ENCODE measurements at places on chromosomes 12 and 14. TPM values are rescaled to one million over a fixed set of nuclear protein-coding genes. Genes with fewer than 3 reads are reported as not detected.

Gene RPS6KA5
- total RNA-seq, result 10.0 TPM

Gene PFDN5
- total RNA-seq, result 386 TPM

DNA sequence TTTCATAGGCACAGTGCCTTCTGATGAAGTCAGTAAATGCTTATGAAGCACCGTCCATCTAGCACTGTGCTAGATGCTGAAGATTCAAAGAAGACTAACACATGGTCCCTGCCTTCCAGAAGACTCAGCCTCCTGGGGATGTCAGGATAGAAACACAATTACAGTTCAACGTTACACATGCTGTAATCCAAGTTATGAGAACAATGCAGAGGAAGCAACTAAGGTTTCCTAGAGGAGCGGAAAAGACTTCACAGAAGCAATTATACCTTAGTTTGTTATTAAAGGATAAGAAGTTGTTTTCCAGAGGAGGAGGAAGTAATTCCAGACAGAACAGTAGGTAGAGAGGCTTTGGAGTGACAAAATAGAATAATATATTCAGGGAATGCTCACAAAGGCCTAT, 66.9 kb upstream of the FGD4 start:
- no peak for DNase-seq

- DNase-seq, result no peak
These were observed 19.8 kb downstream of the MMAB start for GRCh38 chr12:109553483-109553882.

DNA sequence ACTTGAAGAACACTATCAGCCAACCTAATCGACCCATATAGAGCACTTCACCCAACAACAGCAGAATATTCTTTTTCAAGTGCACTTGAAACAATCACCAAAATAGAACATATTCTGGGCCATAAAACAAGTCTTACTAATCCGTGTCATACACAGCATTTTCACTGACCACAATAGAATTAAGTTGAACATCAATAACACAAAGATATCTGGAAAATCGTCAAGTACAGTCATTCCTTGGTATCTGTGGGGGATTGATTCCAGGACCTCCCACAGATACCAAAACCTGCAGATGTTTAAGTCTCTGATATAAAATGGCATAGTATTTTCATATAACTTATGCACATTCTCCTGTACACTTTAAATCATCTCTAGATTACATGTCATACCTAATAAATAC, 295.7 kb downstream of the BCL11B start:
- no peak for DNase-seq

Gene GLI1
- 15.5 TPM for total RNA-seq

- no peak for DNase-seq
These were observed 3.9 kb downstream of the TNFRSF1A start for GRCh38 chr12:6337958-6338433.

GRCh38 chr12:459430-460258, at the start of gene B4GALNT3:
Gene B4GALNT3, plus strand, starts transcription at chr12:459939. Its CDS starts 438 bp downstream, at chr12:460377.
- peak; percentile 87 for DNase-seq

Gene OVCH1
- 1.5 TPM for total RNA-seq

DNA sequence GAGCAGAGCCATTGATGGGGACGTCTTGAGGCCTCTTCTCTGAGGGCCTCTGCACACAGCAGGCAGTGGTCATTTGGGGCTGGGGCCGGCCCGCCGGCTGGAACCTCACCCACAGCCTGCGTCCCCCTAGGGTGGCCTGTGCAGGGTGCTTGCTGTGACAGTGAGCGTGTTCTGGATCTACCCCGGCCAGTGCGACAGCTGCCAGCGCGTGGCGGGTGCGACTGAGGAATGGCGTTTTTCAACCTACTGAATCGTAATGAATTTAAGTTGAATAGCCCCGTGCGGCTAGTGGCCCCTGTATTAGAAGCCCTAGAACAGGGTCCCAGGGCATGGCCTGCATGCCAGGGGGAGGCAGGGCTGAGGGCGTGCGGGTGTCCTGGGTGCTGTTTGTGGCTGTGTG, 13.8 kb downstream of the RFLNA start:
- DNase-seq, result no peak

Gene HOXC13
- total RNA-seq, result 0.32 TPM

- no peak for DNase-seq
These were observed 384.5 kb upstream of the DDHD1 start for GRCh38 chr14:53537422-53538315.

- no peak for DNase-seq
These were observed 811 bp upstream of the FBRSL1 start for GRCh38 chr12:132489078-132489601.

DNA sequence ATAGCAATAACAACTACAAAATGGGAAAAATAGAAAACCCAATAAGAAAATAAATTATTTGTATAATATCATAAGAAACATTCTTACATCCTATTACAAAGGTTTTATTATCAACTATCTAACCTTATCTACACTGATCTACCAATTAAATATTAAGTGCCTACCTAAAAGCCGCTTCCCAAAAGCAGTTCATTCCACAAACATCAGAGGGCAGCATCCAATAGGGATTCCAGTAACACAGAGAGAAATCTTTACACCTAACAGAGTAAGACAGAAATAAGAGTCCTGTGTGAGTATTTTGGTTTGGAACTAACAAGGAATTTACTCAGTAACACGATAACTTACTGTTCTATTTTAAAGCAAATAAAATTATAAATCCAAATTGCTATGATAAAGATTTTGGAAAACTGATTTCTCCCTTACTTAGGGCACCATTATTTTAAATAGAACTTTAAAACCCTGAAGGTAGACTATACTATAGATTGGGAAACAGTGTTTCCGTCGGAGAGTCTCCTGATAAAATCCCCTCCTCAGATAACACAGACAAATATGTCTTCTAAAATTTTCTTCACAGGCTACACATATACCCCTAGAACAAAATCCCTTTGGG, 15.0 kb downstream of the GXYLT1 start:
- no peak for DNase-seq

Gene ZNF385A
- total RNA-seq, result 27.6 TPM

Gene PHC1
- 44.0 TPM for total RNA-seq

DNA sequence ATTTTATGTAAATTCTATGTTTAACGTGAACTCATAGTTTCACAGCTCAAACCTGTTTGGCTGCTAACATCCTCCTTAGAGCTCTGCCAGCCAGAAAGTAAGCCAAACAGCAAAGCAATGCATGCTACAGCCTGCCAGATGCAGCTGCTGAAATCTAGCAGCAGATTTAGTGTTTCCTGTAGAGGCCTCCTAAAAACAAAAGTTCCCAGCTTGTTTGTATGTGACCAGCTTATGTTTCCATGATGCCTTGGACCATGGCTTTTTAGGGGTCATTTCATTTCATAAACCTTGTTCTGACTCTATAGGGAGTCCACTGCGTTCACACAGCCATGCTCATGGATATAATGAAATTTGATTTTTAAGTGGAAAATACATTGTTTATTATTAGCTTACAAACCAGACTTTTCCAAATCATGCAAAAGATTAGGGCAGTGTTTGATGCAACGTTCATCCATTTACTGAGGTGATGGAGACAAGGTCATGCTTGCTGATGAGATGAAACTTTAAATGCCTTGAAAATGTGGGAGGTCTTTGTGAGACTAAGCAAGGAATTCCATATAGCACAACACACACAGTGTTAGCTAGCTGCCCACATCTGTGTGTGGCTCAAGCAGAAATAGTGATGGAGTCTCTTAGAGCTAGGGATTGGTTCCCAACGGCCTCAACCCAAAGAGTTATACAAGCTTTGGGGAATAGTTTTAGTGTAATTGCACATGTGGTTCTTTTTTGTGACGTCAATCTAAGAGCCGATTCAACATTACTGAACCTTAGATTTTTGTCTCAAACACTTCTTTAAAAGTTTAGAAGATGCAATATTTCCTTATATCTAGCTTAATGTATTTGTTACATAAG, 157.5 kb upstream of the LRIG3 start:
- no peak for DNase-seq

Gene NR1H4
- not detected for total RNA-seq

Gene RBP5
- total RNA-seq, result 6.3 TPM

DNA sequence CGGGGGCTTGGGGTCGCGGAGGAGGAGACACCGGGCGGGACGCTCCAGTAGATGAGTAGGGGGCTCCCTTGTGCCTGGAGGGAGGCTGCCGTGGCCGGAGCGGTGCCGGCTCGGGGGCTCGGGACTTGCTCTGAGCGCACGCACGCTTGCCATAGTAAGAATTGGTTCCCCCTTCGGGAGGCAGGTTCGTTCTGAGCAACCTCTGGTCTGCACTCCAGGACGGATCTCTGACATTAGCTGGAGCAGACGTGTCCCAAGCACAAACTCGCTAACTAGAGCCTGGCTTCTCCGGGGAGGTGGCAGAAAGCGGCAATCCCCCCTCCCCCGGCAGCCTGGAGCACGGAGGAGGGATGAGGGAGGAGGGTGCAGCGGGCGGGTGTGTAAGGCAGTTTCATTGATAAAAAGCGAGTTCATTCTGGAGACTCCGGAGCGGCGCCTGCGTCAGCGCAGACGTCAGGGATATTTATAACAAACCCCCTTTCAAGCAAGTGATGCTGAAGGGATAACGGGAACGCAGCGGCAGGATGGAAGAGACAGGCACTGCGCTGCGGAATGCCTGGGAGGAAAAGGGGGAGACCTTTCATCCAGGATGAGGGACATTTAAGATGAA, 630 bp downstream of the FOS start:
- DNase-seq, result peak; percentile 88

DNA sequence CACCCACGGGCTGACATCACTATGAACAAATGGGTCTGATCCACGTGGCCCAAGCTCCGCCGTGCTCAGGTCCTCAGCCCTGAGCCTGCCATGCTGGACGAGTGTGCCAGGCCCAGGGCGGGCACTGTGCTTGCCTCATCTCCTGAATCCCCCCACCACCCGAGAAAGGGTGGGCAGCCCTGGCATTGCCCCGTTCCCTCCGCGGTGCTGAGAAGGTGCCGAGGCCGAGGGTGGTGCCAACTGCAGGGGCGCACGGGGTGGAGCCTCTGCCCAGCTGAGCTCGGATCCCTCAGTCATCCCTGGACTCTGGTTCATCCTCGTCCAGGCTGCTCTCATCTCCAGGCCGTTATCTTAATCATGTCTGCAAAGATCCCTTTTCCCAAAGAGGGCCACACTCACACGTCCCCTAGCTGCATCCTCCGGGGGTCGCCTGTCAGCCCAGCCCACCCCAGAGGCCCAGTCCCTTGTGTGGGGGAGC, 60.6 kb downstream of the NOC4L start:
- no peak for DNase-seq

Gene CPM
- total RNA-seq, result 20.7 TPM

- no peak for DNase-seq
These were observed 4.9 kb downstream of the SLC48A1 start for GRCh38 chr12:47777741-47778558.

Gene IL23A
- total RNA-seq, result not detected

Gene SPIC
- total RNA-seq, result 0.33 TPM

DNA sequence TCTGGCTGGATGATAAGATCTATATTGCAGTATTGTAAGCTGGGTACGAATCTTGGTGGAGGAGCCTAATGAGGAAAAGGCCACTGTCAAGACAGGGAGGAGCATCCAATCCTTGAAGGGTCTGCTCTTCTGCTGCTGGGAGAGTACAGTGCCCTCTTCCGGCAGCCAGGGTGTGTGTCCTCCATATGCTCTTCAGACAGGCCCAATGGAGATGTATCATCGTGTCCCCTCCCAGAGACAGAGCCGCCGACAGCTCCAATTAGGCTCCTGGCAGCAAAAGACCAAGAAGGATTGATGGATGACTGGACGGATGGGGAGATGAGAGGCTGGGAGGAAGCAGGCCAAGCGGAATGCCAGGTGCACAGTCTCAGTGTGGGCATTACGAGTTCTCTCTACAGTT, 51.6 kb upstream of the PIWIL1 start:
- DNase-seq, result no peak

DNA sequence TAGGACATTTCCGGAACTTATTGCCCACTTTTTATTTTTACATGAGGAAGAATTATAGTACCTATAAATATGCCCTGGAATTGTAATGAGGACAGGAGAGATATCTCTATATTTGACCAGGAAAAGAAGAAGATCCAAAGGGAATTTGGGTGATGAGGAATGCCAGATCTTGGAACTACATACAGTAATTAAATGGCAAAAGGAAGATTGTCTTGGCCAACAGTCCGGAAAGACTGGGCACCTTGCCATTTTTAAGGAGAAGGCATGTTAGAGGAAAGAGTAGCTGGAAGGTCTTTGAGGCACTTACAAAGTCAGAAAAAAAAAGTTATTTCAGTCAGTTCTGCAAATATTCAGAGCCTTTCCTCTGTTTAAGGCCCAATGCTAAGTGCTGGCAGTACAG, 616.4 kb downstream of the MED13L start:
- no peak for DNase-seq

Gene PRKD1
- 27.9 TPM for total RNA-seq

- DNase-seq, result peak; percentile 94
These were observed 5.3 kb downstream of the PHB2 start for GRCh38 chr12:6965026-6965661.

DNA sequence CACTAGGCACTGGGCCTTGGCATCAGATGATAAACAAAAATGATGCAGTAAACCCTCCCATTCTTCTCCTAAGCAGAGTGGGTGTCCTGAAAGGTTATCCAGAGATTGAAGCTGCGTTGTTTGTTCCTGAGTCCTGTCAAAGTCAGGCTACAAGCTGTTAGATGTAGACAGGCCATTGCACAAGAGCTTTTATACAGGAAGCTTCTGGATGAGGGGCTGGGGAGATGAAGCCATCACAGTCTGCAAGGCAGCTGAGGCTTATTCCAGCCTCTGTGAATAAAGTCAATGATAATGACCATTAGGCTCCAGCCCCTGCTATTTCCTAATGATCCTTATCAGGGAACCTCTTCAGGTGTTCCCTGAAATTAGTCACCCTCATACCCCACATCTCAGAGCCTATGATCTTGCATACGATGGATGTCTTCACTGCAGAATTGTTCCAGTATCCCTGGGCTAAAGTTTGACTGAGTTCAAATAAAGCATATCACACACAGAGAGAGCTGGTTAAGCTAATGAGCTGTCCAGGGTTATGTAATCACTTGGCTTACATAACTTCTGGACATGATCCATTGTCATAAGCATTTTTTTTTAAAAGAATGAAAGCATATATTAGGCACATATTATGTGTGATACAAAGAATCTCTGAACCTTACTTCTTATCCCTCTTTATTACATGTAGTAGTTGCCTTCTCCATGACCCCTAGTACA, 337.1 kb upstream of the OR4E1 start:
- no peak for DNase-seq

Gene RIMBP2
- 1.0 TPM for total RNA-seq

DNA sequence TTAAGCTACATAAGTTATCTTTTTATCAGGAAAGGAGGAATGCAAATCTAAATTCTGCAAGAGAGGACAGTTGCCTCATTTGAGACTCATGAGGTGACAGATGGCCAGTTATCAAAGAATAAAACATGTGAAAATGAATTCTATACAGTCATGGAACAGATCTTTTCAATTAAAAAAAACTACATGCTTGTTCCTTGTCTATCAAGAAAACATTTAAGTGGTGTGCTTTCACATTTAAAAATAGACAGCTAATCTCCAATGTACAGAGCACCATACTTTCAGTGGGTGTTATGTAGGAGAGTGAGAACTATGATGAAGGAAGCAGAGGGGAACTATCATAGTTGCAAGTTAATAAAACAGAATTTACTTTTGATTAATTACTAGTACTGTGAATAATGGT, 76.7 kb upstream of the TTC7B start:
- no peak for DNase-seq
